Thoracic aorta (tissue), 2 donors: ENCODE measurements at places on chromosomes 2 and 18.

DNA sequence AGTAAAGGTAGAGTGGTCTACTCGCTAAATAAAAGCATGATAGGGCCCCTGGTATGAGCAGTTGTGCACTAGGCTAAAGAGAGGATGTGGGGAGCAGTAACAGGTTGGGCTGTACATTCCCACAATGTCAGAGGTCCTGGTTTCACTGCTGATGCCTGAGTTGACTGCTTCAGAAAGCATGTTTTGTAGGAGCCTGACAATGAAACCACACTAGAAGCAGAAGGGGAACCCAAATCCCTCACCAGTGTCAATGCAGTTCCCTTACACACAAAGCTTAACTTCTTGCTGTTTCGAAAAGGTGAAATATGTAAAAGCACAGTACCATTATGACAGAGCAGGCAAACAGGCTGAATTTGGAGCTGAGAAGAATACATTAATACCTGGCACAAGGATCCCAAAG is 291.7 kb upstream of the KYNU start:
- H3K36me3 ChIP-seq: no peaks in the 10 kb centered on the region
- no peaks in the 10 kb centered on the region for H3K27me3 ChIP-seq
- H3K4me1 ChIP-seq: no peaks in the 10 kb centered on the region

DNA sequence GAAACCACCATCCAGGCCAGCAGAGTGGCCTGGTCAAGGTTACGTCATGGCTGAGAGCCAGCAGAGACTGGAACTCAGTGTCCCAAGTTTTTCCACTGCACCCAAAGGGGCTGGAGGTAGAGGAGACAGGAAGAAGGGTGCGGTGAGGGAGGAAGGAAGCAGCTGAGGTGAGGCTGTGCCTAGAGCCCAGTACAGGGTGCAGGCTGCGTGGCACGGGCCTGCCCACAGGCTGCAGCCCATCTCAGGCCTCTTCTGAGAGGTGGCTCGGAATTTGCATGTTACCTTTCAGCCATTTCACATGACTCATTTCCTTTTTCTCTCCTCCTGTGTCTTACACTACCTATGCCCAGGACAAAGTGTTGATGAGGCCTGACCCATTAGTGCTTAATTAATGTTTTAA is 13.7 kb upstream of the MGAT4A start:
- no peak overlapping the region for H3K27ac ChIP-seq
- no peaks in the 10 kb centered on the region for H3K27me3 ChIP-seq
- no peaks in the 10 kb centered on the region for H3K4me1 ChIP-seq
- DNase-seq: no peak
- H3K4me3 ChIP-seq: no peak overlapping the region
- H3K36me3 ChIP-seq: no peaks in the 10 kb centered on the region

GRCh38 chr2:8633735-8634313 is 48.0 kb upstream of the ID2 start:
- no peaks in the 10 kb centered on the region for H3K36me3 ChIP-seq
- no peaks in the 10 kb centered on the region for H3K4me1 ChIP-seq
- H3K4me3 ChIP-seq: no peak overlapping the region
- H3K27ac ChIP-seq: no peak overlapping the region
- DNase-seq: no peak
- no peaks in the 10 kb centered on the region for H3K27me3 ChIP-seq

- no peaks in the 10 kb centered on the region for H3K27me3 ChIP-seq
- no peak for DNase-seq
- no peak overlapping the region for H3K4me3 ChIP-seq
- peaks cover 41% of the 10 kb centered on the region for H3K36me3 ChIP-seq
- no peak overlapping the region for H3K27ac ChIP-seq
Measured at GRCh38 chr2:672606-672905, 4.7 kb downstream of the TMEM18 start.
